ENCODE measurements at places on chromosomes 12 and 14. TPM values are rescaled to one million over a fixed set of nuclear protein-coding genes. Genes with fewer than 3 reads are reported as not detected.

DNA sequence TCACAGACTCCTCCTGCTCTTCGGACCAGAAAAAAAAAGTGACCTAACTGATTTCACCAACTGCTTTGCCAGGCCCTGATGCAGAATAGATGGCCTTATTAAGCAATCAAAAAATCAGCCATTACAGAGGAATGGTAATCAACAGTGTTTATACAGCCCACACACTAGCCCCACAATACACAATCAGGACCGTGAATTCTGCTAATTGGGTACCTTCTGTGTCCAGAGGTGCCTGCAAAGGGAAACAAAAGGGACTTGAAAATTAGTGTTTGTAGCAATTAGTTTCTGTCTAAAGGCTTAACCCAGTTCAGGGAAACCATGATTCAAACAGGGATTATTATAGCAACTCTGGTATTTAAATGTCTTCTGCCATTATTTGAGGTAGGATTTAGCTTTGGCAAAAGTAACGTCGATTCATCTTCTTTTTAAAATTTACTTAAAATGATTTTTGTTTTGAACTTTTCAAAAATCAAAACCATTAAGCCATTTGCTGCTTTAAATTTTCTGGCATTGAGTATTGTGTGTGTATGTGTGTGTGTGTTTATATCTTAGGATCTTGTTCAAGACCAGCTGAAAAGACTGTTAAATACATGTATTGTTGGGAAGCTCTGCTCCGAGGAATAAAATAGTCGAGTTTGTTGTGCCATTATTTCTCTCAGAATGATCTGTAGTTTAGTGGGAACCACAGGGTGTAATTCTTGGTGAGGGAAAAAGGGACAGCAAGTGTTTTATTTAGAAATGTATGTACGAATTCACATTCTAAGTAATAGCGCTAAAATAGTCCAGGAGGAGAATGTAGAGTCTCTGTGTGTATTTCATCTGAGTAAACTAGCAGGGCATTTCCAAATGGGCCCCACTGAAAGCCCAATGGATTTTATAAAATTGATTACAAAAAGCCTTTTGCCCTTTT, 156.1 kb downstream of the PTCSC3 start:
- no peak for DNase-seq

DNA sequence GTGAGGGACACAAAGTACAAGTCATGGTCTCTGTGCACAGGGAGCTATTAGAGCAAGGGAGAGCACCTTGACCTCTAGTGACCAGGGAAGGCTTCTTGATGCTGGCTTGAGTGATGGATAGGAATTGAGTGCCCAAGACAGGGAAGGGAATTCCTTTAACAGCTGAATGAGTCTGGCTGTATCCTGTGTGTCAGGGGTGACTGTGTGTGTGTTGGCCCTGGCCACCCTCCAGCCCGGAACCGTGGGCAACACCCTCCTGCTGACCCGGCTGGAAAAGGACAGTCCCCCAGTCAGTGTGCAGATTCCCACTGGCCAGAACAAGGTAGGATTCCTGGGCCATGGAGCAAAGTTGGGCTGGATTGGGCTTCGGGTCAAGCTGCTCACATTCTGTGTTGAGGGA, 5.5 kb upstream of the PFDN5 start:
- no peak for DNase-seq

DNA sequence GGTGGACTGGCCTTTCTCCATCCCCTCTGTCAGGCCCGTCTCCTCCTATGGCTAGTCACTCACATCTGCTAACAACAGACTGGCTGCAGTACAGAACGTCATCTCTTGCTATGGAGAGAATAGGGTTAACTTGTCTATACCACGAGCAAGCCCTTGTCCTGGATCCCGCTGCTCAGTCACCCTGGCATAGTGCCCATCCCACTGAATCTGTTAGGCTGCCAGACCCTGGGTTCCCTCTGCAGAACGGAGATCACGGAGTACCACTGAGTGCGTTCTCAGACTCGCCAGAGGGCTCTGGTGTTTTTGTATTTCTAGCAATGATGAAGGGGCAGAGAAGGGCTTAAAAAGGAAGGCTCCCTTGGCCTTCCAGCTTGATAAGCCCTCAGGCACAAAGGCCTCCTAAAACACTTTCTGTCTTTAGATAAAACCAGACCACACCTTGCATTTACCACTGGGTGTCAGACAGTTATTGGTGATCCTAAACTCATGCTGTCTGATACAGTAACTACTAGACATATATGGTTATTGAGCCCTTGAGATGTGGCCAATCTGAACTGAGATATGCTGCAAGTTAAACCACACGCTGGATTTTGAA, 6.3 kb upstream of the NRIP2 start:
- no peak for DNase-seq

- DNase-seq = no peak
These were observed at the start of gene ABCC9 for GRCh38 chr12:21940549-21941505. TSS of gene ABCC9 (minus strand) at chr12:21941426. CDS start at chr12:21936674, 4,752 bp downstream.

- DNase-seq = no peak
These were observed at the start of gene CLECL1 for GRCh38 chr12:9732921-9733461. TSS of gene CLECL1 (minus strand) at chr12:9733097.

PTGER2 gene
- total RNA-seq = not detected

COX14 gene
- 54.4 TPM for total RNA-seq

GRCh38 chr12:132262256-132263060, 66.9 kb downstream of the GALNT9 start:
- no peak for DNase-seq

ORAI1 gene
- total RNA-seq = 2.9 TPM

GRCh38 chr14:90375934-90376333, 20.9 kb upstream of the CALM1 start:
- no peak for DNase-seq

DNA sequence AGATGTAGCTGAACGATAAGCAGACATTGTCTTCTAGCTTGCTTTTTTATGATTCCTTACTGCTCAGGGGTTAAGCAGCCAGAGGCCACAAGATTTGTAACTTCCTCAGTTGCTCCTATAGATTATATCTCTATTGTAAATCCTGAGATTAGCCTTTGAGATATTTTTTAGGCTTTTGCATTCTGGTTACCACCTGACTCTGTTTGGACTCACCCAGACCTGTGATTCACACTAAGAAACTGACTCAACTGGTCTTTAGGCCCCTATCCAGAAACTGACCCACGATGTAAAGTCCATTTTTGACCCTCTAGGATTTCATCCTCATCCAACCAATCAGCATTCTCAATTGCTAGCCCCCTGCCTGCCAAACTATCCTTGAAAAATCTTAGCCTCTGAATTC, 194.4 kb downstream of the RASSF9 start:
- DNase-seq = no peak

RPL10L gene
- total RNA-seq = not detected

FAM186B gene
- not detected for total RNA-seq

- DNase-seq = no peak
These were observed 168.5 kb downstream of the PPM1H start for GRCh38 chr12:62766496-62766895.

DNA sequence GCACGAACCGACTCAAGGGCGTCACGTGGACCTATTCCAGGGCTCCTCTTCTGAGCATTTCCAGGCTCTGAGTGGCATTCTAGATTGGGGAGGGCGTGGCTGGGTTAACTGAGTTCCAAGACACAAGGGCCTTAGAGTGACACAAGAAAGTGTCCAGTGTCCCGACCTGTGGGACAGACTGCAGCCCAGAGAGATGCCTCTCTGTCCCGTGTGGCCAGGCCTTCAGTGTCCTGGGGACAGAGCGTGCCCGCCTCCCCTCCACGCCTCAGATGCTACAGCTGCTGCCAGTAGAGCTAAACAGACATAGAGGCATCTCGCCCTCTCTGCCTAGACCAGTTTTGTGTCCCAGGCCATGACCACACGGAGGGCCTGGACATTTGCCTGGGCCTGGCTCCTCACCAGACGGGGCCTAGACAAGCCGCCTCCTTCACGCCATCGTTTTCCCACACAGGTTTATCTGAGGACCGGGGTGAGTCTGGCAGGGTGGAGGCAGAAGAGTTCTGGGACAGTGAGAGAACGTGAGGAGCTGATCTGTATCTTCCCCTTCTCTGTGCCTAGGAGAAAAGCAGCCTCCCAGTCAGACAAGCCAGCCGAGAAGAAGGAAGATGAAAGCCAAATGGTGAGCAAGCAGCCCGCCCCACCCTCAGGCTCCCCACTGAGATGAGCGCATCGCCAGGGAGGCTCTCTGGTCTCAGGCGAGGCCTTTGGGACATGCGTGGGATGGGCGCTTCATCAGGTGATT, 27.1 kb downstream of the DEGS2 start:
- DNase-seq = no peak

- DNase-seq = no peak
These were observed 33.5 kb upstream of the EVL start for GRCh38 chr14:100031506-100032281.
